ENCODE measurements at places on chromosomes 3 and 15.

DNA sequence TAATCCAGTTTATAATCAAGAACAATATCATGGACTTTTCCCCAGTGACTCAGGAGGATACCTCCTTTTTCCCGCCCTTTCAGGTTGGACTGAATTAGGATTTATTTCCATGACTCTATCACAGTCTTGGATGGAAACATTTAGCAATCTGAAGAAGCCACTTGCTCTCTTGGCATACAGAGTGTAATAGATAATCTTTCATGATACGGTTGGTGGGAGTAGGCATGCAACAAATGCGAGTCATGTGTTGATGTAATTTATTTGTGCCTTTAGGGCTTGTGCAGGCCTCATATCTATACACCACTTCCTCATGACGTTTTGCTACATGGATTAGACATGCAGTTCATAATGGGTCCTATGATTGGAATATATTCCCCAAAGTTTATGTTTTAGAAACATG, 54.2 kb upstream of the MCTP2 start:
- no peak overlapping the region for H3K4me3 ChIP-seq
- H3K36me3 ChIP-seq: no peaks in the 10 kb centered on the region
- H3K27ac ChIP-seq: no peak overlapping the region
- H3K4me1 ChIP-seq: no peaks in the 10 kb centered on the region
- no peaks in the 10 kb centered on the region for H3K27me3 ChIP-seq

GRCh38 chr15:31279221-31280045, 47.2 kb upstream of the KLF13 start:
- peak overlapping the region; percentile 80 for H3K27ac ChIP-seq
- no peak for DNase-seq
- H3K4me3 ChIP-seq: peak overlapping the region; percentile 50
- peaks cover 16% of the 10 kb centered on the region for H3K27me3 ChIP-seq

- peaks cover 30% of the 10 kb centered on the region for H3K4me1 ChIP-seq
- H3K4me3 ChIP-seq: peak overlapping the region; percentile 90
- H3K36me3 ChIP-seq: no peaks in the 10 kb centered on the region
- H3K27me3 ChIP-seq: peaks cover 17% of the 10 kb centered on the region
Measured at GRCh38 chr3:120559242-120560061, 36.7 kb upstream of the NDUFB4 start.

- no peak for DNase-seq
- H3K4me3 ChIP-seq: peak overlapping the region; percentile 16
- peaks cover 8% of the 10 kb centered on the region for H3K27me3 ChIP-seq
Measured at GRCh38 chr15:93057618-93058017, 31.4 kb downstream of the RGMA start.

GRCh38 chr15:96290679-96291078, 39.8 kb upstream of the NR2F2 start:
- H3K27ac ChIP-seq: no peak overlapping the region
- no peak overlapping the region for H3K4me3 ChIP-seq
- no peaks in the 10 kb centered on the region for H3K4me1 ChIP-seq
- no peaks in the 10 kb centered on the region for H3K36me3 ChIP-seq

DNA sequence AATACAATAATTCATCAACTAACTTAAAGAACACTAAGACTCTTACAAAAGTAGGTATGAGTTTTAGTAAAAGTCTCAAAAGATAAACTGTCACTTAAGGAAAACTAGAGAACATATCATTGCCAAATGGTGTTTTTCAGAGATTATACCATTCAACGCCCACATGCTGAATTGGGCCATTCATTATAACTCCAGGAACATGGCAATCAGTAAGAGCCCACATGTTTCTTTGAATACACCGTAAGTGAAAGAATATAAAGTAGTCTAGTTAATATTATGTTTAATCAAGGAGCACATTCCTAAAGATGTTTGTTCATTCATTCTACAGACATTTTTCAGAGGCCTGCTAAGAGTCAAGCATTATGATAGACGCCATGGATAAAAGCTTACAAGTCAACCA, 22.9 kb downstream of the B3GNT5 start:
- no peak for DNase-seq
- no peaks in the 10 kb centered on the region for H3K27me3 ChIP-seq
- no peak overlapping the region for H3K27ac ChIP-seq
- no peak overlapping the region for H3K4me3 ChIP-seq
- H3K36me3 ChIP-seq: no peaks in the 10 kb centered on the region

DNA sequence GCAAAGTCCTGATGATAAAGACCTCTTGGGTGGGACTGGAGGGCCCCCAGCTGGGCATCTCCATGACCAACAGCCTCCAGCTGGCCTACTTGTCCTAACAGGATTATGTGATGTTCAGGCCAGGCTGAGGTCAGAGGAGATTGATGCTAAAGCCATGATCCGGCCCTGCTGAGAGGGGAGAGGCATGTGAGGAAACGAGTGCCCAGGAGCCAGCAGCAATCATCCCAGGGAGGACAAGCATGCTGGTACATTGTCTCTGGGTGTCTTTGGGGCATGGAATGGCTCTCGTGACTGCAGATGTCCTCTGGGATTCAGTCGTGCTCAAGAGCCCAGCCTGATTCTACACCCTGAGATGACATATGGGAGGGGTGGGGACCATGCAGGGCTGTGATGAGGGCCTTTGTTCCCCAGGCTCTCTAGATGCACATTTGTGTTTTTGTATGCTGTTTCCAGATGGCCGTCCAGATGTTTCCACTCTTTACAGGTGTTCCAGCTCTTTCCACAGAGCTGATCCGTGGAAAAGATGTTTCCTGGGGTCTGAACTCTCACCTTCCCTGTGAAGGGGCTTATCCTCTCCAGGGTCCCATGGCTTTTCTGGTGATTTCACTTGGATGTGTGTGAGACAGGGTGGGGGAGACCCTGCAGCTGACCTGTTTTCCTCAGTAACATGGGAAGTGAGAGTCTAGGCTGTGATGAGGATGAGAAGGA, 20.2 kb downstream of the SLC24A1 start:
- no peaks in the 10 kb centered on the region for H3K36me3 ChIP-seq
- peak overlapping the region; percentile 82 for H3K27ac ChIP-seq
- DNase-seq: peak; percentile 44

- H3K4me1 ChIP-seq: no peaks in the 10 kb centered on the region
- H3K27ac ChIP-seq: no peak overlapping the region
- H3K27me3 ChIP-seq: no peaks in the 10 kb centered on the region
Measured at GRCh38 chr3:98954242-98954641, 52.7 kb upstream of the DCBLD2 start.

GRCh38 chr15:40591389-40591788, 2.7 kb upstream of the KNL1 start:
- peaks cover 7% of the 10 kb centered on the region for H3K4me1 ChIP-seq
- H3K27ac ChIP-seq: no peak overlapping the region
- H3K27me3 ChIP-seq: peaks cover 18% of the 10 kb centered on the region
- DNase-seq: no peak

- no peak overlapping the region for H3K27ac ChIP-seq
- no peaks in the 10 kb centered on the region for H3K27me3 ChIP-seq
Measured at GRCh38 chr3:69338911-69339310, 47.0 kb downstream of the FRMD4B start.

DNA sequence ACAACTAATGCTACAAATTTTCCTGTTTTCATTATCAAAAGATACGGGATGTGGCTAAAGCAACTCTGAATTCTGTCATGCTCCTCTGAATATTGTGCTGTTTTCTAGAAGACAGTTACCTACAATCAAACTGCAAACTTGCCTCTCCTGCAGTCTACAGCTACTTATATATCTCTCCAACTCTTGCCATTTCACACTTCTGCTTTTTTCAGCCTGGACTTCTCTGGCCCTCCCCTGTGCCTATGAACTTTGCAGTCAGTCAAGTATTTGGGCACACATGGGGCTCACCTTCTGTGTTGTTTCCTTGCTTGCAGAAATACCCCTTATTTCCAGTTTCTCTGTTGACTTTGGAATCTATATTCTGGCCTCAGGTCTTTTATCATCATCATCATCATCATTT, 575.6 kb downstream of the GRM7 start:
- H3K27me3 ChIP-seq: peaks cover 3% of the 10 kb centered on the region
- no peaks in the 10 kb centered on the region for H3K4me1 ChIP-seq
- H3K4me3 ChIP-seq: no peak overlapping the region
- no peak for DNase-seq
- H3K36me3 ChIP-seq: no peaks in the 10 kb centered on the region

DNA sequence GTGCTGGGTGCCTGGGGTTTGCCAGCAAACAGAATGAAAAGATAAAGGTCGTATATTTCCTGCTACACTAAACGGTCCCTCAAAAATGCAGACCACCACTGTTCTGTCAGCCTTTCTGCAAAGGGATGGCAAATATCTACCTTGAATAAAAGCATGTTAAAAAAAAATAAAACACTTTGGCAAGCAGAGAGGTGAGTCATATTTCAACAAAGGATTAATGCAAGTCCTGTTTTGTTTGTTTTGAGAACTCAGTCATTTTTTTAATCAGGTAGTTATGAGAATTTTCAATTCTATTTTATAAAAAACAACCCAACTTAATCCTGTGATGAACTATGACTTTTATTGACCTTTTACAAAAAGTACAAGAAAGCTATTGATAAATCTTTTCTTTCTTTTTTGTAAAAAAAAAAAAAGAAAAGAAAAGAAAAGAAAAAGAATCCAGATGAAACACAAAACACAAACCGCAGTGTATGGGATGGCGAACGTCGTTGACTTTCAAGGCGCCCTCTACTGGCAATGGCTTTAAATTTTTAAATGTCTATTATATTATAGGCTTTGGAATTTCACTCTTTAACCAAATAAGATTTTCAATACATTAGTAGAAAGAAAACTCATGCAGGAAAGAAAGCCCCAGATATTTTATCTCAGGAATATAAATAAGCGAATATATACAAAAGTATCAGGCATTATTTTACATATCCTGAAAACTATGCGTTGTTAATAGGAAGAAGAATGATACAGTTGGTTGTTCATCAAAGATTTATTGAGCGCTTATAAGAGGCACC, 87.8 kb downstream of the NCEH1 start:
- no peak overlapping the region for H3K27ac ChIP-seq
- no peak overlapping the region for H3K4me3 ChIP-seq

- H3K4me3 ChIP-seq: no peak overlapping the region
- H3K27me3 ChIP-seq: no peaks in the 10 kb centered on the region
- H3K4me1 ChIP-seq: no peaks in the 10 kb centered on the region
- H3K36me3 ChIP-seq: no peaks in the 10 kb centered on the region
Measured at GRCh38 chr3:158471639-158472294, 99.2 kb upstream of the MLF1 start.

DNA sequence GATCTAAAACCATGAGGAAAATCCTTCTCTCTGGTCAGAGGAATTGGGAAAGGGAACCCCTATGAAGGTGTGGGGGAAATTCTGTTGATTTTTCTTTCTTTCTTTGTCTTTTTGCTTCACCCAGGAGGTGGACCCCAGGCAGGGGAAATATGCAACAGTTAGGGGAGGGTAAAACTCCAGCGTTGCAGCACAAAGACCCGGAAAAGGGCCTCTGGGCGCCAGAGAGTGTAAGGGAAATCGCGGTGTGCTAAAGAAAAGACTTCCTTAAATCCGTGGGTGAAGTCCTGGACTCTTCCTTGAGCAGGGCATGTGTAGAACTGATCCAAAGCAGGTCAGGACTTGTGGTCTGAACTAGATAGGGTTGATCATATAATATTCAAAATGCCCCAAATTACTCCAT, 11.1 kb upstream of the TBC1D21 start:
- H3K4me1 ChIP-seq: peaks cover 3% of the 10 kb centered on the region
- no peak for DNase-seq

- peak; percentile 94 for DNase-seq
- no peaks in the 10 kb centered on the region for H3K36me3 ChIP-seq
- H3K4me1 ChIP-seq: peaks cover 26% of the 10 kb centered on the region
- peaks cover 13% of the 10 kb centered on the region for H3K27me3 ChIP-seq
Measured at GRCh38 chr15:73318463-73319351, 50.1 kb downstream of the HCN4 start.

DNA sequence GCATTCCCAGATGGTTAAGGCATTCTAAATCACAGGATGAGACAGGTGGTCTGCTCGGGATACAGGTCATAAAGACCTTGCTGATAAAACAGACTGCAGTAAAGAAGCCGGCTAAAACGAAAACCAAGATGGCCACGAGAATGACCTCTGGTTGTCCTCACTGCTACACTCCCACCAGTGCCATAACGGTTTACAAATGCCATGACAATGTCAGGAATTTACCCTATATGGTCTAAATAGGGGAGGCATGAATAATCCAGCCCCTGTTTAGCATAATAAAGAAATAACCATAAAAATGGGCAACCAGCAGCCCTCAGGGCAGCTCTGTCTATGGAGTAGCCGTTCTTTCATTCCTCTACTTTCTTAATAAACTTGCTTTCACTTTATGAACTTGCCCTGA, 151.1 kb downstream of the ZNF385D start:
- H3K36me3 ChIP-seq: no peaks in the 10 kb centered on the region
- peaks cover 4% of the 10 kb centered on the region for H3K27me3 ChIP-seq
- no peak overlapping the region for H3K27ac ChIP-seq
- H3K4me1 ChIP-seq: peaks cover 14% of the 10 kb centered on the region

- H3K36me3 ChIP-seq: no peaks in the 10 kb centered on the region
- no peak overlapping the region for H3K27ac ChIP-seq
- DNase-seq: no peak
- no peak overlapping the region for H3K4me3 ChIP-seq
- no peaks in the 10 kb centered on the region for H3K4me1 ChIP-seq
Measured at GRCh38 chr3:184472723-184473428, 88.7 kb upstream of the EPHB3 start.

- no peaks in the 10 kb centered on the region for H3K27me3 ChIP-seq
- H3K4me1 ChIP-seq: no peaks in the 10 kb centered on the region
- no peak overlapping the region for H3K4me3 ChIP-seq
- H3K27ac ChIP-seq: no peak overlapping the region
Measured at GRCh38 chr3:56633602-56634535, 49.2 kb downstream of the TASOR start.

DNA sequence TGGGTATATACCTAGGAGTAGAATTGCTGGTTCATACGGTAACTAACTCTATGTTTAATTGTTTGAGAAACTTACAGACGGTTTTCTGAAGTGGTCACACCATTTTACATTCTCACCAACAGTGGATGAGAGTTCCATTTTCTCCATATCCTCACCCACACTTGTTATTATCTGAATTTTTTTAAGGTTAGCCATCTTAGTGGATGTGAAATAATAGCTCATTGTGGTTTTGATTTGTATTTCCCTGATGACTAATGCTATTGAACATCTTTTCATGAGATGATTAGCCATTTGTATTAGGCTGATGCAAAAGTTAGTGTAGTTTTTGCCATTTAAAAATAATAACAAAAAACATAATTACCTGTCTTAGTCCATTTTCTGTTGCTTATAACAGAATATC, 18.6 kb downstream of the CSTA start:
- H3K36me3 ChIP-seq: no peaks in the 10 kb centered on the region
- no peak for DNase-seq
- H3K27me3 ChIP-seq: no peaks in the 10 kb centered on the region
- no peaks in the 10 kb centered on the region for H3K4me1 ChIP-seq
- no peak overlapping the region for H3K4me3 ChIP-seq

GRCh38 chr3:124882816-124883747, 4.1 kb downstream of the ITGB5 start:
- H3K36me3 ChIP-seq: no peaks in the 10 kb centered on the region
- H3K27me3 ChIP-seq: peaks cover 8% of the 10 kb centered on the region
- no peak overlapping the region for H3K4me3 ChIP-seq
- H3K4me1 ChIP-seq: peaks cover 13% of the 10 kb centered on the region
- no peak overlapping the region for H3K27ac ChIP-seq

DNA sequence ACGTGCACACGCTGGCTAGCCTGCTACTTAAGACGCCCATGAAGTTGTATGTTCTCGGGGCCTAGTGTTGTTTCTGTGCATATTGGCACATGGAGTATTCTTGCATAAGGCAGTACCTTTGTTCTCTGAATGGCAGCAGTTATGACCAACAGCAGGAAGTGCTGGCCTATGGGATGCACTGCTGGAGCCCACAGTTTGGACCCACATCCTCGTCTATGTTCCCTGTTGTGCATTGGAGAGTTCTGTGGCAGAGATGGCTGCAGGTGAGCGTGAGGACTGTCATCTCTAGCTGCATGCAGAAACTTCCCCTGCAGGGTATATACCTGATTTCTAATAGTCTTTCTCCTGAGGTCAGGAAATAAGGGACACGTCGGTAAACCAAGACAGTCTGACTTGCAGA, 81.8 kb downstream of the CHRNA7 start:
- peaks cover 7% of the 10 kb centered on the region for H3K4me1 ChIP-seq
- H3K27me3 ChIP-seq: no peaks in the 10 kb centered on the region
- no peak for DNase-seq
- H3K4me3 ChIP-seq: no peak overlapping the region
